ENCODE measurements at places on chromosomes 13 and 19.
A peak's percentile ranks its signal among the peaks of the same experiment; 100 is the strongest.

DNA sequence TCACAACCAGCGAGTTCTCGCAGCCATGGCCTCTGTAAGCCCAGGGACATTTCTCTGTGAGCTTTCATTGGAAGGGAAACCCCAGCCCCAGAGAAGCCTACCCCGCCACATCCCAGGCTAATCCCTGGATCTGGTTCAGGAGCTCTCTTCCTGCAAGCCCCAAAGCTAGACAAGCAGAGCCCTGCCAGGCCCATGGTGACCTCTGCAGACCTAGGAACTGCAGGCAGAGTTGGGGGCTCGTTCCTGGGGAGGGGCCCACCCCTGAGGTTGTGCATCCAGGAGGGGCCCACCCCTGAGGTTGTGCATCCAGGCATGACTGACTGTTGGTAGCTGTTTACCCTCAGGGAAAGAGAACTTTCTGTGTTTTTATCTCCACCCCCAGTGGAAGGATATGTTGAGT lies 21.7 kb downstream of the KCTD15 start:
- DNase-seq: no peak

DNA sequence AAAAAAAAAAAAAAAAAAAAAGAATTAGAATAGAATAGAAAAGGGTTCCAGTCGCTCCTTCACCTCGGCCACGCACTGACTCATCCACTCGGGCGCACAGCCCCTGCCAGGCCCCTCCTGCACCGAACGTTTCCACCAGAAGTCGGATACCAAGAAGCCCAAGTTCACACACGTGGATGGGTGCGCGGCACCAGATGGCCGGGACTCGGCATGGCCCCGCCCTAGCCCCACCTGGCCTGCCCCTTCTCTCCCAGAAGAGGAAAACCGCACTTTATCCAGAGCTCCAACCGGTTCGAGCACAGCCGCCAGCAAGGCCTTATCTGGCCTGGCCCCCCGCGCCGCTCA lies 5.9 kb downstream of the PRR36 start:
- no peak for DNase-seq

- no peak for DNase-seq
Observed at GRCh38 chr19:10395003-10395402, 8.3 kb downstream of the CDC37 start.

GRCh38 chr13:113598481-113598880 lies 13.9 kb downstream of the TFDP1 start:
- no peak for DNase-seq

DNA sequence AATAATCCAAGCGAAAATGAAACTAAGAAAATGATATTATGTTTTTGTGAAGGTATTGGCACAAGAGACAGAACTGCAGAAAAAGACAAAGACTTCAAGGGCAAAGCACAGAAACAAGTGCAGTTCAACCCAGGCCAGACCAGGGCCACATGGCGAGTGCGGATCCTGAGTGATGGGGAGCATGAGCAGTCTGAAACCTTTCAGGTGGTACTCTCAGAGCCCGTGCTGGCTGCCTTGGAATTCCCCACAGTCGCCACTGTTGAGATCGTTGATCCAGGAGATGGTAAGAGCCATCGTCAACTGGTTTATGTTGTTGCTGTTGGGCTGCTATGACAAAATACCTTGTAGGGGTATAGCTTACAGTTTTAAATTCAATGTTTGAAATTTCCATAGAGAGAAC lies 82.6 kb downstream of the FREM2 start:
- no peak for DNase-seq

GRCh38 chr19:29516358-29516725 lies 9.5 kb upstream of the VSTM2B start:
- no peak for DNase-seq

DNA sequence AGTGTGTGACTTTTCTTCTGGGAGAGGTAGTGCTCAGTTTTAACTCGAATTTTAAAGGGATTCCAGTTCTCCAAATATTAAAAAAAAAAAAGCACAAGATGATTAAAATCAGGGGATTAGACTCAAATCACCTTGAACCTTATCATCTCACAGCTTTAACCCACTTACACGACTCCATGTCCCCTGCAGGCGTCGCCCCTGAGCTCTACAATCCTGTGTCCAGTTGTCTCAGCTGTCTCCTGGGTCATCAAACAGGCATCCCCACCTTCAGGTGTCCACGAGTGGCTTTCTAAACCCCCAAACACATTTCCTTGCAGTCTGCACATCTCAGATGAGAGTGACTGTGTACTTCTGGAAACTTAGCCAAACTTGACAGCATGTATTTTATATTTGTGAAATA lies 14.1 kb downstream of the ZNF808 start:
- no peak for DNase-seq

DNA sequence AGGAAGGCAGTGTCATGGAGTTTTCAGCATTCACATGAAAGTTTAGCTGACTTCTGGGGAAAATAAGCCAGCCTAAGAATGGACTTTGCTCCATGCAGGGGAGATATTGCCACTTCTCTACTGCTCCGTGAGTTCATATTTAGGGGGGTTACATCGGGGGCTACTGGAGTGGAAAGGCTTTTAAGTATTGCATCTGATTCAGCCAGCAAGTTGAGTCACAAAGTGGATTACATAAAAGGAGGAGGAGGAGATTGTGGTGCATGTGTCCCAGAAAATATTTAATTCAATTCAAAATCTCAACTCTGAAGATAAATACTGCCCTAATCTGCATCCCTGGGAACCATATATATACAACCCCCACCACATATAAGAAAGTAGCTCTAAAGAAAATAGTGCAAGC lies 617.2 kb downstream of the DCT start:
- no peak for DNase-seq

DNA sequence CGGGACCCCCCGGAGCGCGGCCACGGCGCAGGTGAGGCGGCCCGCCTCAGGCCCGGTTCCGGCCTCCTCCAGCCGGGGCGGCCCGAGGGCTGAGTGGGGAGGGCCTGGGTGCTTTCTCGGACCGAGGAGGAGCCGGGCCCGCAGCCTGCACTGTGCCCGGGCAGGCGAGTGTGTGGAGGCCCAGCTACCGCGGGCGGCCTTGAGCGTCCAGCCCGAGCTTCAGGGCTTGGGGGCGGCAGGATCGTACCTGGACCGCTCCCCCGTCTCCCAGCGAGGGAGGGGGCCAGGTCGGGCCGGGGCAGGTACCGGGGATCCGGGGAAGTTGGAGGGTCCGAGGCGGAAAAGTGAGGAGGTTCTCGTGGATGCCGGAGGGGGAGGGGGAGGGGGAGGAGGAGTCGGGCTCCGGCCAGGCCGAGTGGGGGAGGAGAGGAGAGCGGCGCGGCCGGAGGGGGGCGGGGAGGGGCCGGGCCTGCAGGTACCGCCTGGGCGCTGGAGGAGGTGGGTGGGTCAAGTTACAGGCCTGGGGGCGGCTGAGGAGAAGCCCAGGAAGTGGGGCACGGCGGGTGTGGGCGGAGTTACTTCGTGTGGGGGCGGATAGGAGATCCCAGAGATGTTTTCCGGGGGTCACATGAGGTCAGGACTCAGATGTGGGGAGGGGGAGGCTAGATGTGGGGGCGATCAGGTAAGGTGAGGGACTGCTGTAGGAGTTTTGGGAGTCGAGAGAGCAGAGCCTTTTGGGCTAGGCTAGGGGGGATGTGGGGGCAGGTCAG lies 545 bp downstream of the NACC1 start:
- peak; percentile 68 for DNase-seq

GRCh38 chr13:110216006-110216397 lies 91.0 kb downstream of the COL4A1 start:
- no peak for DNase-seq

DNA sequence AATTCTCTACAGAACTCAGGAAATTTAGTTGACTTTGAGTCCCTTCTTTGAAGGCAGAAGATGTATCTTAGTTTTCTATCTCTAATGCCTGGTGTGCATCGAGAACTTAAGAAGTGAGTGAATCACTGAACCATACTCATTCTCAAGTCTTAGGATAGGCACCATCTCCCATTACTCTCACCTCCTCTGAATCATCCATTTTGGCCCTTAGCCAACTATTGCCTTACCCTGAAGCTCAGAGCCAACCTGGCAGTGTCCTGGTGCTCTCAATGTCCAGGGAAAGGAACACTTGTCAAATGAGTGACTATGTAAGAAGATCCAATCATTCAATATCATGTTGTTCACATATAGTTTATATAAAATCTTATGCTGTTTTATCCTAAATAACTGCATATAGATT lies 146.6 kb downstream of the RGCC start:
- DNase-seq: peak; percentile 20

GRCh38 chr19:45444318-45445041 lies 20.8 kb upstream of the ERCC1 start:
- DNase-seq: peak; percentile 94

- no peak for DNase-seq
Observed at GRCh38 chr19:40322271-40322610, 26.0 kb downstream of the C19orf47 start.

GRCh38 chr13:22235285-22235949 lies 564.5 kb downstream of the FGF9 start:
- no peak for DNase-seq

- DNase-seq: no peak
Observed at GRCh38 chr13:42063105-42063504, 14.7 kb downstream of the DGKH start.

- DNase-seq: no peak
Observed at GRCh38 chr13:26051657-26052311, at the start of gene SHISA2. TSS of gene SHISA2 (minus strand) at chr13:26052016. CDS start at chr13:26050975, 1,041 bp downstream.

DNA sequence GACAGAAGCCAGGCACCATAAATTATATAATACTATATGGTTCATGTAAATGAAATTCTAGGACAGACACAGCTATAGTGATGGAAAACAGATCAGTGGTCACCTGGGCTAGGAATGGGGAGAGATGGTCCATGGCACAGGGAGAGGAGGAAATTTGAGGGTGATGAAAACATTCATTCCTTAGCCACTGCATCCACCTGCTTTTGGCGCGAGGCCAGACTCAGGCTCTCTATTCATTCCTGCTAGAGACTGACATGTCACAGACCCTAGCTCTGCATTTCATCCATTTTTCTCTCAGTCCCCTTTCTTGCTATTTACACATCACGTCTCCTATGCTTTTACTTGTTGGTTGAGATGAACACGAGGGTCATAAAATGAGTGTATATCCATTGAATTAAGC lies 628.3 kb upstream of the SLC10A2 start:
- no peak for DNase-seq

DNA sequence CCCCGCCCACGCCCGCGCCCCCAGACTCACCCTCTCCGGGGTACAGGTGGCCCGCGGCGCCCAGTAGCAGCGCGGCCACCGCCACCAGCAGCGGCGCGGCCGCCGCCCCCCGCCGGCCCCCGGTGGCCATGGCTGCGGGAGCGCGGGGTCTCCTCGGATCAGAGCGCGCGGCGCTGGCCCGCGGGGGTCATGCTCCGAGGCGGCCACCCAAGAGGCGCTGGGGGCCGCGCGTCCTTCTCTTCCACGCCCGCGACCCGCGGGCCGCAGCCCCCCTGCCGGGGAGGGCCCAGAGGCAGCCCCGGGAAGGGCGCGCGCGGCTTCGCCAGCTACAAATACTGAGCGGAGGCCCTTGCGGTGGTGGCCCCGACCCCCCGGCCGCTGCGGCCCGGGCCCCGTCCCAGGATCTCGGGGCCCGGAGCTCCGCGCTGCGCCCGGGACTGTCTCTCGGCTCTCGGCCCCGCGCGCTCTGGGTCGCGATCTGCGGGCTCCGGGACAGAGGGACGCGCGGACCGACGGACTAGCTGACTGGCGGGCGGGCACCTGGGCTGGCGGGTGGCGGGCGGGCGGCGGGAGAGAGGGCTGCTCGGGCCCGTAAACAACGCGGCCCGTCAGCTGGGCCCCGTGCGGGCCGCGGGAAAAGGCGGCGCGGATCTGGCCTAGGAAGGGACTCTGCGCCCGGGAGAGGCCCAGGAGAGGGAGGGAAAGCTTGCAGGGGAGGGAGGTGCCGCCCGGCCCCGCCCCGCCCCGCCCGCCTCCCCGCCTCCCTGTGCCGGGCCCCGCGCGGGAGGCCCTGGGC lies at the start of gene INSR:
Gene INSR (minus strand): TSS at position 653 of the 796 bp plus-strand sequence. CDS start 523 bp downstream, at position 130.
- peak; percentile 76 for DNase-seq

- no peak for DNase-seq
Observed at GRCh38 chr19:30884146-30884812, 465.0 kb downstream of the TSHZ3 start.

DNA sequence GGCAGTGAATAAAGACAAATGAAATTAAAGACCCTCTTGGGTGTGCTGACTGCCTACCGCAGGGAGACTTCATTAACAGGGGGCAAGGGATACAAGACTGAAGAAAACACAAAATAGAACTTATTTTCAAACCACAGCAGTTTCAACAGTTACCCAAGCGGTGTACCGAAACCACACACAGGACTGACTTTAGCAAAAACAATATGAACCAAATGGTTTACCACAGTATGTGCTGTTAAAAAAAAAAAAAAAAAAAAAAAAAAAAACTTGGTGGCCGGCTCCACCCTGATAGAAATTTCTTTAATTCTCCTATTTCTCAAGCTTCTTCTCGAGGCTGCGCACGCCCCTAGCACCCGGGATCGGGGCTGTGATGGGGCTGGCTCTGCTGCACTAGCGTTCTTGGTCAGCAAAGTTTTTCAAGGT lies 42.6 kb downstream of the KLF2 start:
- DNase-seq: peak; percentile 12

- DNase-seq: no peak
Observed at GRCh38 chr19:35501684-35502083, 11.4 kb upstream of the KRTDAP start.

DNA sequence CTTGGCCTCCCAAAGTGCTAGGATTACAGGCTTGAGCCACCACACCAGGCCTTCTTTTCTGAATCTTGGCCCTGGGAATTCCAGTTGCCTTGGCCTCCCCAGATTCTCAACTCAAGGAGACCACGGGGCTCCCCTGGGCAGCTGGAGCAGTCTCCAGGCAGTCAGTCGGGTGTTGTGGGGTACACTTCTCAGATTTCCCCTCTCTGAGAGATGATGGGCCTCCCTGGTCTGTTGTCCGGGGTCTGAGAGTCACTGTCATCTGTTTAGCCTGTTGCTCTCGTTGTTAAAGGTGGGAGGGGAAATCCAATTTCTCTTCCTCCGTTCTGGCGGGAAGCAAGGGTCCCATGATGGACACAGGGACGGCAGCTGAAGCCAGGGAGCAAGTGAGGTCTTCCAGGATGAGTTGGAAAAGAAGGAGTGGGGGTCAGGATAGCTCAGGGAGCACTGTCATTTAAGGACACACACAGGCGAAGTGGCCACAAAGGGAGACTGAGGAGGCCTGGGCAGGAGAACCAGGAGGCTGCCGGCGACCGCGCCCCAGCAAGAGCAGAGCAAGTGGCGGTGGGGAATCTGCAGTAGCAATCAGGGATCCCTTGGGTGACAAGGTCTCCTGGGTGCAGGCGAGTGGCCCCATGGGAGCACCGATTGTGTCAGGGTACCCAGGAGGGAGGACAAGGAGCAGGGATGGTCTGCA lies 15.7 kb downstream of the WTIP start:
- DNase-seq: no peak

GRCh38 chr13:111667757-111668156 lies 347.3 kb downstream of the TEX29 start:
- DNase-seq: no peak

GRCh38 chr19:22893855-22894270 lies 61.8 kb downstream of the ZNF723 start:
- DNase-seq: no peak

DNA sequence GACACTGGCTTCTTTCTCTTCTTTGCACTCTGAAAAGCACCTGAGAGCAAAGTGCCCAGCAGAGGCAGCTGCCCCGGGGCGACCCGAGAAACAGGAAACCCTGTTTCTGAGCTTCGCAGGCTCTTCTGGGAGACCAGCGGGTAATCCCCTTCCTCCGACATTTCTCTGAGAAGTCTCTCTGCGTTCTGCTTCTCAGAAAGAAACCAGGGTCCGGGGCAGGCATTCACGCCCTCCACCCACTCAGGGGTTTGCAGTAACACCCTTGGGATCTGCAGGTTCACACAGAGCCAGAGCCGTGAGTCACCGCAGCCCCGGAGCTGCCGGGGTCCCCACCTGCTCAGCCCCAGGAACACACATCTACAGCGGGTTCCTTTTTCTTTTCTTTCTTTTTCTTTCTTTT lies 86.0 kb downstream of the GADD45B start:
- no peak for DNase-seq
